Kidney epithelial cell (primary cell): ENCODE measurements at places on chromosomes 2 and 18.
A peak's percentile ranks its signal among the peaks of the same experiment; 100 is the strongest.

GRCh38 chr2:110113961-110114591, 1.5 kb downstream of the MALL start:
- DNase-seq: no peak

DNA sequence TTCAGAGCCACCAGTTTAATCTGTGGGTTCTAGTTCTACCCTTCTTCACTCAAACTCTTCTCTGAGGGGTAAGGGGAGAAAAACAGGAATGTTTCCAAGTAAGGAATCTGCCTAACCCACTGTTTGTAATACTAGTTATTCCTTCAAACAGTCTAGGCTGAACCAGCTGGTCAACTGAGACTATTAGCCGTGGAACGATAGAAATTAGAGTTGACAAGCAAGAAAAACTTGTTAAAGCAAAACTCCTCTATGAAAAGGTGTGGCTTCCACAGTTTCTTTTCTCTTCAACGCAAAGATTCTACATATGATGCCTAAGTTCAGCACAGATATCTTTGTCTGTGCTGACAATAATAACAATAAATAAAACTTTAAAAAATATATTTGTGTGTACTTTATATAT, 11.5 kb downstream of the PAIP2B start:
- no peak for DNase-seq

DNA sequence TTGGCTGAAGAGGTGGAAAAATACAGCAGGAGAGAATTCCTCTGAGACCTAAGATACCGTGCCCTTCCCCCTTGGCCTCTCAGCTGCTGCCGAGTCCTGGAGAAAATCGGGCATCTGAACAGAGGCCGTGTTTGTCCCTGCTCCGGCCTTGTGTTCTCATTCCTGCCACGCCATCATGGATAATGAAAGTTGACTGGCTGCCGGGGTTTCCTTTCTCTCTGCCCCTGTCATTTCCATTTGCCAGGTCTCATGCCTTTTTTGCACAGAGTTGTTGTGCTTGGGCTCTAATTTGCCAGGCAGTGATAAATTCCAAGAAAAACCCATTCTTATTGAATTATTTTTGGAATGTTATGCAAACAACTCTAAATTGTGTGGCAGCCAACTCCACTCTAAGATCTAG, 496.9 kb upstream of the TNP1 start:
- no peak for DNase-seq

DNA sequence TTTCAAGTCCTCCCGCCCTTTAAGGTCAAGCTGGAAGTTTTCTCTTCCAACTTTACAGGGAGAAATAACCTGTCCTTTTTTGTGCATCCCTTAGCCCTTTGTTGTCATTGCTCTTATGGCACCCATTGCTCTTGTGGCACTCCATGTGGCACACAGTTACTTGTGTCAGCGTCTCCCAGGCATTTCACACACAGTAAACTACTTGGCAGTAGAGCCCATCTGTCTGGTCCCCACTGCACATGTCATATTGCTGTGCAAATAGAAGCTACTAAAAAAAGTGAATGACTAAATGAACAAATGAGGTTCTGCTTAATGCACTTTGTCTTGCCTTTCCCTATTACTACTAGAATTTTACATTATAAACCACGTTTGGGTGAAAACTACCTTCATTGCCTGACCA, 149.3 kb downstream of the EML6 start:
- no peak for DNase-seq

GRCh38 chr18:46415532-46416252, 241.3 kb downstream of the LOXHD1 start:
- no peak for DNase-seq

DNA sequence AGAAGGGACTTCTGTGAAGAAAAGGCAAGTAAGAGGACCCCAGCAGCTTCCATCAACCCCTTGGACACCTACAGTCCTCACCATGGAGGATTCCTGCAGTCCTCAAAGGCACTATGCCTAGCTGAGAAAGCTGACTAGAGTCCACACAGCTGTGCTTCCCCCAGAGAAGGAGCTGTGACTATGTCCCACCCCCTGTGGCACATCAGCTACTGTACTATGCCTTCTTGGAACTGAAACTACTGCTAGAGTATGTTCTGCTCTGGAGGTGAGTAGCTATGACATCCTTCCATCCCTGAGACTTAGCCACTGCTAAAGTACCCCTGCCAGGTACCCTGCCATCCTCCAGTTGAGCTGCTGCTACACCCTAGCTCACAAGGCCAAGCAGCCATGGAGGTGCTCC, 690.2 kb upstream of the CHAC2 start:
- no peak for DNase-seq

- DNase-seq: peak; percentile 53
These were observed 2.8 kb downstream of the PREPL start for GRCh38 chr2:44358503-44358902.

- no peak for DNase-seq
These were observed 307.6 kb upstream of the RAB12 start for GRCh38 chr18:8301427-8302172.

DNA sequence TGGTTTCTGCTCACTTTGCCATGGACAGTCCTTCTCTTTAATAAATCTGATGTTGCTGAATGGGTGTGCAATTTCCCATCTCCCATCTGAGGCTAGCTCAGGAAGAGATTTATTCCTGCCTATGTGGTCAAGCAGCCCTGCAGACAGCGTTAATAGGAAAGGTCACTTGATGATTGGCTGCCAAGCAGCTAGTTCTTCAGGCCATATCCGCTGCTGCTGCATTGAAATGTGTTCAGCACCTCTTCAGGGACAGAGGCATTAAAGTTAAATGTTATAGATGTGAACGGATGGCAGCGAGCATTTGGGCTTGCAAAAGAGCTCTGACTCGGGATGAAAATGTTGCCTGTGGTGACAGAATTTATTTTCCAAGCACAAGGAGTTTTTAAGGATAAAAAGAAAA, 474.2 kb downstream of the PIK3C3 start:
- DNase-seq: no peak

GRCh38 chr2:207123335-207123744, 42.4 kb downstream of the KLF7 start:
- no peak for DNase-seq

- peak; percentile 67 for DNase-seq
These were observed 95.2 kb downstream of the EPB41L5 start for GRCh38 chr2:120108049-120108448.

DNA sequence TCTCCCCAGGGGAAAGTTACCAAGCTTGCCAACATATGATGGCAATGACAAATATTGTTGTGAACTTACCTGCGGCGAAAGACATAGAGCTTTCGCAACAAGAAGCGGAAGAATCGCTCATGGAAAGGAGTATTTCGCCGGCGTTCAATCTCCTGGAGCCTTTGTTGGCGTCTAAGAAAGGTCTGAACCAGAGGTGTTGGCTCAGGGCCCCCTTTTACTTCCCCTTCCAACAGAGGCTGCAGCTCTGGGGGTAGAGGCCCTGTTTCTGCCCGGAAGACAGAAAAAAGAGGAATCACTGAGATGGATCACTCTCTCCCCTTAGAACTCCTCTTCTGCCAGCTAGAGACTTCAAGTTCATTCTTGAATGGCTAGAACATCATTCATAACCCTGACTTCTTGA, 10.8 kb downstream of the GGCX start:
- no peak for DNase-seq

GRCh38 chr18:48858676-48859075, 92.1 kb downstream of the SMAD7 start:
- no peak for DNase-seq

DNA sequence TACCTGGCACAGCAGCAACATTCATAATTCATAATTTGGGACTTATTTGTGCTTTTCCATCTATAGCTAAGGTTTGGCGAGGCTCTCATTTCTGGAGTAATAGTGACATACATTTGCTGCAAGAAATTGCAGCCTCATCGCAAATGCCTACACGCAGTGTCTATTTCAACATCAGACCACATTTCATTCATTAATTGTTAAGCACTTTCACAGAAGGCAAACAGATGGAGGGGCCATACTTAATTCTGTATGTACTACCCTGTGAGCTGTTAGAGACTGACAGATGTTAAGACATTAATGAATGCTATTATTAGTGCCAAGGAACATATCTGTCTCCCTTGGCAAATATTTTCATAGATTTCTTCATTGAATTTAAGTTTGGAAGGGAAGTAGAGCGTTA, 125.7 kb downstream of the UXS1 start:
- DNase-seq: no peak

DNA sequence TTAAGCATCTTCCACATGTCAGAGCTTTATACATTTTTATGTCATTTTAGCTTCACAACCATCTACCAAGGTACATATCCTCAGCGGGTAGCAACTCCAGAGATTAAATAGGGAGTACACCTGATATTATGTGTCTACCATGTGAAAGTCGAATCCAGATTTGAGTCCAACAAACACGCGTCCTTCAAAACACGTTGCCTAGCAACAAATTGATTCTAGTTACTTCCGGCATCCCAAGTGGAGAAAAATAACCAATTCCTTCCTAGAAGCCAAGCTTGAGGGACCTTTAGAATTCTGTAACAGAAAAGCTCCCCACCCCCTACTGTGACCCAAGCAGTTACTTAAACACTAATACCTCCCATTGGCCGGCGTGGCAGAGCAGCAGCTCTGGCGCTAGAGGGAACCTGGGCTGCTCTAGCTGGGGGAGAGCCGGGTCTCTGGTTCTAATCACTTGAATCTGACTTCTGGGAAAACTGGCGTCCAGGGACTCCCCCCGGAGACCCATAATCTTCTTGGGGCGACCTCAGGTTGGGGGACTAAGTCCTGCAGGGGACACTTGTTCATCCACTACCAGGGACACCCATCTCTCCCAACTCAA, at the start of gene ERICH2:
ERICH2 (plus strand) TSS at position 371 of the 598 bp plus-strand sequence. CDS start 304 bp downstream, outside the sequence.
- peak; percentile 29 for DNase-seq

GRCh38 chr18:21295101-21295500, 53.1 kb downstream of the GREB1L start:
- DNase-seq: no peak

DNA sequence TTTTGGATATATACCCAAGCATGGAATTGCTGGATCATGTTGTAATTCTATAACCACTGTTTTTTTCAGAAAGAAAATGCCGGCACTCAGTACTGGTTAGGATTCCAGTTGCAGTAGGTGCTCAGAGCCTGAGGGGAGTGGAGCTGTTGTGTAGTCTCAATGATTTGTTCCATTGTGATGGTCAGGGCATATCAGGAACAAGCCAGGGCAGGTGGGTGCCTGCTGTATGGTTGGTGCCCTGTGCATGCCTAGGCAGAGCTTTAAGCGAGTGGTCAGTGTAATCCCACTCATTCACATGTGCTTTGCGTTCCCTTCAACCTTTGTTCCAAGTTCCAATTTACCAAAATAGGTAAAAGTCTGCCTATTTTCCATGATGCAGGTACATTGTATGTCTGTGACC, 100.9 kb downstream of the FHOD3 start:
- no peak for DNase-seq

- DNase-seq: no peak
These were observed 133.8 kb upstream of the LMAN1 start for GRCh38 chr18:59492756-59493421.

DNA sequence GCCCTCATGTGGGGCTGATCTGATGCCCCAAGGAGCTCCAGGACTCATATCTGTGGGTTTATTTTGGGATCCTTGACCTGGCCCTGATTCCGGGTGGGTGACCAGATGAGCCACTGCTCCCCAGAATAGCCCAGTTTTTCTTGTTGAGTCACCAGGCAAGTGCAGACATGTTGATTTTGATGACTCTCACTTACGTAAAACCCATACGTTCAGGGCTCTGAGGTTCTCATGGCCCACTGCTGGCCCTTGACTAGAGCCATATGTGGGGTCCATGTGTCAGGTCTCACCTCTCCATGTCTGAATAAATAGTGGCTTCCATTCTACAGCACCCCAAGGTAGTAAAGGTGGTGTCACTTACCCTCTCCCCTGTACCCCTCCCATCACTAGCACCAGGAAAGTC, 41.9 kb downstream of the CDC42EP3 start:
- no peak for DNase-seq

GRCh38 chr2:28606986-28607441, 111.2 kb downstream of the PLB1 start:
- DNase-seq: no peak

DNA sequence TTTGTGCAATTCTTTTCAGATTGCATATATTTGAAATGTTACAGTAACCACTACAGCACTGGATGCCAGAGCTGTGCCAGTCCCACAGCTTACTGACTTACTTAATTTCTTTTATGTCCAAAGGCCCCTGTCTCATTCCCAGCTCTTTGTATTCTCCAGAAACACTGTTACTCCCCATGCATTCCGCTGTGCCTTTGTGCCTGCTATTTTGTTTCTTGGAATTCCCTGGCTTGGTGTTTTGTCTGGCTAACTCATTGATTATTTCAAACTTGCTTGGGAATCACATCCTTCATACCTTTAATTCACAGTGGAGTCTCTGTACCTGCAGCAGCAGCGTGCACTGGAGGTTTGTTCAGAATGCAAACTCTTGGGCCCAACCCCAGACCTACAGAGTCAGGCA, 601.9 kb upstream of the DDX18 start:
- no peak for DNase-seq

GRCh38 chr2:143451642-143452281, 322.5 kb downstream of the ARHGAP15 start:
- peak; percentile 21 for DNase-seq

GRCh38 chr18:33459612-33460011, 19.1 kb upstream of the CCDC178 start:
- DNase-seq: no peak

DNA sequence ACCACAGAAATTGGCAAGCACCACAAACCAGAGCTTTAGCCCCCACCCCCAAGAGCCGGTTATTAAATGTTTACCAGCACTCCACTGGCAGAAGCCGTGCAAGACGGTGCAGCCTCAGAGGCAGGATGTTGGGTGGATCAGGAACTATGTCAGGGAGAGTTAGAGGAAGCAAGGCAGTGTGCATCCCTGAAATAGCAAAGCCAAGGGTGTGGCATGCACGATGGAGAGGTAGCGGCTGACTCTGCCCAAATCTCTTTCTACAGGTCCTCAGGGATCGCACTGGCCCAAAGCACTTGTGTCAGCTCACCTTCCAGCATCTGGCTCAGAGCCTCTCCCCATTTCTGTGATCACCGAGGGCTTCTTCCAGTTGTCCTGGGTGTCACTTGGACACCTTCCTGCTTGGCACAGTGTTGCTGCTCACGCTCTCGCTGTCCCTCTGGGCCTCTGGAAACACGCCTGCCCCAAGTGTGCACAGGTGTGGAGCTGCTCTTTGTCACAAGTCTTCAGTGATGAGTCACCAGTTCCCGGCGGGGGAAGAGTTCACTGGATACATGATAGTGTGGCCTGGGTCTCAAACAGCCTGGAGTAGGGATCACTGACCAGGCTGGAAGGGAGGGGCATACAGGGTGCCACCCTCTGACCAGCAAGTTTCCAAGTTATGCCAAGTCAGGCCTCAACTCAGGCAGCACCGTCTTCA, 17.3 kb upstream of the B3GNT7 start:
- no peak for DNase-seq

DNA sequence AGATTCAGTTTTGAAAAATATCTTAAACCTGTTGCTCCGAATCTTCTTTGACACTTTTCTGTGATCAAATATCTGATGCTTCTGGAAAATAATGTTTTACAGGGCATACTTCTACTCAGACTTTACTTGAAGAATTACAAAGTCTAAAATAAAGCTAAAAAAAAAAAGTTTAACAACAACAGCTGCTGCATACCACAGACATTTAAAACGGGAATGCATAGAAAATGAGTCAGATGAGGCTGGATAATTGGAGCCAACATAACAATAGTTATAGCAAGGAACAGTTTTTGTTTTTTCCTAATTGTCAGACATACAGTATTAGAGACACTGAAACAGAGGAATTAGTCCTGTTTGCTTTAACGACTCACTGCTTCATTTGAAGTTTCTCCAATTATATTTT, 1090.2 kb downstream of the SUCLG1 start:
- no peak for DNase-seq

GRCh38 chr18:23833714-23834113, 144.5 kb downstream of the LAMA3 start:
- DNase-seq: no peak
